ENCODE measurements at places on chromosomes 1 and 21.

DNA sequence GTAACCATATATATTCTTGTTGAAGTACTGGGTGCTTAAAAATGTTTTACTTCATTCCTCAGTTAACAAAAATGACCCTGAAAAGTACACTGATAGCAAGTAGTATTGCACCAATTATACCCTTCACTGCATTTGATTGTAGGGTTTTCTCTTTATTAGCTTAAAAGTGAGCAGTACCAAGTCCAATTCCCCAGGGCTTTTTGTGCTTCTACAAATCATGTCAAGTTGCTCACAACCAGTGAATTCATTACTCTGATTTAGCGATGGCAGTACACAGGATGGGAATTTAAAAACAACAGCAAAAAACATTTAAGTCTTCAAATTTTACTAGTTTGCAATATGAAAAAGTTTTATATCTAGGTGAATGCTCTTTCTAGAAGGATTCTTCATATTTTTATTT, 436.4 kb downstream of the PTBP2 start:
- DNase-seq: no peak

DNA sequence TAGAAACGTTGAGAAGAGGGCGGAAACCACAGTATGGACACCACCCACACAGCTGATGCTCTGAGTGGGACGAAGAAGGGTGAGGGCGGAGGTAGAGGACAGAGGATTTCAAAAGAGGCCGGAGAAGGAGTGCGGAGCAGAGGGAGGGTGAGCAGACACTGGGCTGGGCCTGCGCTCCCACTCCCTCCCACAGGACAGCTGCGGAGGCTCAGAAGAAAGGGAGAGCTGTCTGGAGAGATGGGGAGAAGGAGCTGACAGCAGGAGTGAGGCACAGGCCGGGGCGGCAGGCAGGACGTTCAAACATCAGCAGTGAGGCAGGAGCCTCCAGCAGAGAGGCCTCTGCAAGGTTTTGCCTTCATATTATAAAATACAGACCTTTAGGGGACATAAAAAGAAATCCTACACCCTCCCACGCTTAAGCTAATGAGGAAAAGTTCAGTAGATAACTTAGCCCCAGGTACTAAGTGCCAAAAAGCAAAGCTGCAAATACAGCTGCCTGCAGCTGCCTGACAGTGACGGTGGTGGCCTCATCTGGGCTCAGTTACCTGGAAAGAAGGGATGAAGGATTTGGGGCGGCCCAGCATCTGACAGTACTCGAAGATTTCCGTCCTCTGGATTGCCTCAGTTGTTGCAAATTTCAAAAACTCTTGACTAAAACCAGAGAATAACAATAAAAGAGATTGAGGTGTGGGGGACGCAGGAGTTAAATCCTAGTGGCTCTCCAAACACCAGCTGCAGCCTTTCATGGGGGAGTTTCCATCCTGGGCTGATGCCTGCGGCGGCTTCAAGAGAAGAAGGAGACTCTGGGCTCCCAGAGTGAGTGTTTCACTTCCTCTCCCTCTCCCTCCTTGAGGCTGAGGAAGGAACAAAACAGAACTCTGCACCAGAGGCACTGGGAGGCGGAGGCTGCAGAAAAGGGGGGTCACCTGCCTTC, 25.6 kb downstream of the SEC16B start:
- no peak for DNase-seq

GRCh38 chr1:5976726-5977493, 15.3 kb downstream of the NPHP4 start:
- DNase-seq: no peak

GRCh38 chr1:32311709-32312393, 20.0 kb downstream of the HDAC1 start:
- DNase-seq: no peak

DNA sequence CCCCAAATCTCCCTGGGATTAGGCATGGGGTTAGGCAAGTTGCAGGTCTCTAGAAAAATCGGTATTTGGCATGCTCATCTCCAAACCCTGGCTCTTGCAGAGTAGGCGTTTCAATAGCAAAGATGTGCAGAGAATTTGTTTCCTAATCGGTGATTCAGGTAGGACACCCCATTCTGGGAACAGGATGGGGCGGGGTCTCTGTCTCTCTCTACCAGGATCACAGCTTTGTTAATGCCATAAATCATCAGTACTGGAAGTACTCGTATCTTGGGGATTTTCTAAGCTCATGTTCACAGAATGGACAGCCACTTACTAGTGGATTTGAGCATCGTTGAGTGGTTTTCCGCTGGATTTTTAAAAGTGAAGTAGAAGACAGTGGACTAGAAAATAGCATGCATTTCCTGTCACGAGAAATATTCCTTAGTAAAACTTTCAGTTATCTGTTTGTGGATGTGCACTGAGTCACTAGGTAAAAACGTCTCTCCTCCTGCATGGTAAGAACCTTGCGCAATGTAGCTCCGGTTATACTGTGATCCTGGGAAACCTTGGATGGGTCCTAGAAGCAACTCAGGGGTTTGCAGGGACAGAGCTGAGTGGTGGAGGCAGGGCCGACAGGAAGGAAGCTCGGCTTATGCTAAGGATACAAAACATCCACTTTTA, 5.1 kb downstream of the TMEM51 start:
- no peak for DNase-seq

- no peak for DNase-seq
Observed at GRCh38 chr1:221813887-221814286, 72.0 kb upstream of the DUSP10 start.
